Natural killer cell treated with Interleukin-12 subunit alpha and Interleukin-12 subunit beta and Interleukin-15 and Interleukin-18, amount 100 ng/mL, for 72 hours (primary cell): ENCODE measurements at places on chromosomes 3 and 15. TPM values are rescaled to one million over a fixed set of nuclear protein-coding genes. Genes with fewer than 3 reads are reported as not detected.

Gene SLC6A11
- total RNA-seq: not detected

- DNase-seq: no peak
Measured at GRCh38 chr3:182241766-182242488, 530.2 kb downstream of the SOX2 start.

Gene ACTR8
- total RNA-seq: 41.0 TPM

Gene UBE2E1
- 68.5 TPM for total RNA-seq

DNA sequence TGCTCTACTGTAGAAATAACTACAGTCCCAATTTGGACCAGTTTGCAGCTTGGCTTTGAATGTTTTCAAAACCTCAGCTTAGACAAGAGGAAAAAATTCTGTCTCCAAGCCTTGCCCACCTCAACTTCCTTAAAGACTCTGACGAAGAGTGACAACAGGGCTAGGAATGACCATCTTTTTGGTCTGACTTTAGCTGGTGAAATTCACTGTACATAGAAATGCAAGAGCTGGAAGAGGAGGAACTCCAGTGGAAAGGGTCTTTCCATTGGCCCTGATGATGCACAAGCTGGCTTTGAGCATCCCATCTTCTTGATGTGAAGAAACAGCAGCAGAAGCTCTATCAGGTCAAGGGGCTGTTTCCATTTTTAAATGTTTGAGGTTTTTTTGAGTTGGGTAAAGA is 22.7 kb upstream of the SH3BP5 start:
- DNase-seq: no peak

Gene CCR3
- 0.55 TPM for total RNA-seq

Gene EPHB1
- 0.59 TPM for total RNA-seq

- DNase-seq: no peak
Measured at GRCh38 chr3:129701161-129701560, 94.7 kb upstream of the PLXND1 start.

GRCh38 chr15:73891328-73892315 is 18.3 kb downstream of the TBC1D21 start:
- no peak for DNase-seq

Gene CHDH
- 0.39 TPM for total RNA-seq
